ENCODE measurements at places on chromosomes 1 and 21. TPM values are rescaled to one million over a fixed set of nuclear protein-coding genes. Genes with fewer than 3 reads are reported as not detected.

The AGBL4 gene
- total RNA-seq, result not detected

The BNIPL gene
- 0.18 TPM for total RNA-seq

The CD101 gene
- total RNA-seq, result 0.09 TPM

The FCN3 gene
- total RNA-seq, result not detected

The TMEM54 gene
- total RNA-seq, result 33.1 TPM

The RIMS3 gene
- 0.36 TPM for total RNA-seq
